WERI-Rb-1 (cell line): ENCODE measurements at places on chromosomes 4 and X.

- no peak for DNase-seq
These were observed 331.3 kb downstream of the GRXCR1 start for GRCh38 chr4:43223820-43224219.

DNA sequence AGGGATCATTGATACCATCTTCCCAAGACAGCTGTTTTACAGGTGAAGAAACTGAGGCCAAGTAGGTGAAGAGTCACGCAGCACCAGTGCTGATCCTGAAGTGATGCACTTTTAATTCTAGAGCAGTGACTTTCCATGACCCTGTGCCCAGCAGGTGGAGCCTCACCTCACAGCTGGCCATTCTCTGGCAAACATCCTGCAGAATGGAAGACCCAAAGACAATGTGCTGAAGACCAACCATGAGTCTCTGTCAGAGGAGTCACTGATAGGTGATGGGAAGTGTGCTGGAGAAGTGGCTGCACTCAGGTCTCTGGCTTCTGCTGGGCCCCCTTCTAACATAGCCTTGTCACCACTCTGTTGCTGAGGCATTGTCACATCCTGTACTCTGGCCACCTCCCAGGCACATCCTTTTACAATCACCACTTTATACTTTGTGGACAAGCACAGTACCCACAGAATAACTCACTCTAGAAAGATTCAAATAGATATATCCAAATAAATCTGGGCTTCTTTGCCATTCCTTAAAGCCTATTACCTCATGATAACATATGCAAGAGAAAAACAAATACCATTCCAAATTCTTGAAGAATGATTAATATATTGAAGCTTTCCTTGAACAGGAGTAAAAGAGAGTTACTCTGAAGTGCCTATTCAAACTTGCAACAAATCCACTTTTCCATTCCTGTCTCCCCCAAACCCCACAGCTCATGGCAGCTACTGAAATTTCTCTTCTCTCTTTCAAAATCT lies 64.1 kb upstream of the SCOC start:
- DNase-seq: no peak

GRCh38 chr4:2621419-2621818 lies 85.0 kb downstream of the FAM193A start:
- DNase-seq: no peak

DNA sequence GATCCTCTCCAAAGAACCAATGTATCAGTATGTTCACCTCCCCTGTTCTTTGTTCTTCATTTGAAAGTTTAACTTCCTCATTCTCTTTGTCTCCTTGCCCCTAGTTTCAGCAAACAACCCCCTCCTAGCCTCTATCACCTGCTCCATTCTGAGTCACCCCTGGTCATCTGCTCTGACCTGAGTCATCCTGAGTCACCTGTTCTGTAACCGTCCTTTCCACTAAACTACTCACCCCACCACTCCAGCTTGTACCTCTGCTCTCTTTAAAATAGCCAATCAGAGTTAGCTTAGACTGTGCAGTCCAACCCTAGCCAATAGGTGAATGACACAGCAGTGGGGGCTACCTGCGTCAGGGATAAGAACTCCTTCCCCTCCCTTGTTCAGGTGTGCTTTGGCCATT lies 249.8 kb upstream of the AADAT start:
- DNase-seq: no peak

GRCh38 chr4:140037353-140038030 lies 116.5 kb downstream of the MAML3 start:
- DNase-seq: no peak

DNA sequence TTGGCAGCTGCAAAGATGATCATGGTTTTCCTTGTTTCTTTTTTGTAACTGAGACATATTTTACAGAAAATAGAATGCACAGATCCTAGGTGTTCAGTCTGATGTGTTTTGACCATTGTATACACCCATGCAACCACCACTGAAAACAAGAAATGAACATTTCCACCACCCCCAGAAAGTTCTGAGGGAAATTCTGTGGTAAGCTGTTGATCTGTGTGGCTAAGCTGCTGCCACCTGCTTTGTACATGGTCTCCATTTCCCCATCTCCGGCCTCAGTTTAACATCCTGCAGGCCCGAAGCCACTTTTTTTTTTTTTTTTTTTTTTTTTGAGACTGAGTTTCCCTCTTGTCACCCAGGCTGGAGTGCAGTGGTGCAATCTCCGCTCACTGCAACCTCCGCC lies 65.3 kb downstream of the NYX start:
- no peak for DNase-seq

GRCh38 chrX:1895583-1895982 lies 280.7 kb downstream of the ASMT start:
- no peak for DNase-seq

DNA sequence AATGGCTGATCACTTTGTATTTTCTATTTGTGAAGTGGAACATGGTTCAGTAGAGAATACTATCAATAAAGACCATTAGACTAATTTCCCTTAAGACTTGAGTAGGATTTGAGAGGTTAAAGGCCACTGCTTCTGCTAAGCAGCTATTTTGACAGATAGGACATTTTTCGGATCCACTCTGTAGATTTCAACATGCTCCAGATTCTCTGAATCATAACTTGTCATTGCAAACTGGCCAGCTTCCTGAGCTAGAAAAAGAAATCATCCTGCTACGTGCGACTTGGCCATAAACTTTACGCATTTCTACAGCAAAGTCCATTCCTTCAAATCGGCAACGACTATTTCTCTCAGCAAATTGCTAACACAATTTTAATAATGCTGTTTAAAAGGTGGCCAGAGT lies 55.2 kb downstream of the MGST2 start:
- DNase-seq: no peak

- DNase-seq: peak; percentile 67
These were observed 19.5 kb downstream of the UTP14A start for GRCh38 chrX:129925305-129926092.

DNA sequence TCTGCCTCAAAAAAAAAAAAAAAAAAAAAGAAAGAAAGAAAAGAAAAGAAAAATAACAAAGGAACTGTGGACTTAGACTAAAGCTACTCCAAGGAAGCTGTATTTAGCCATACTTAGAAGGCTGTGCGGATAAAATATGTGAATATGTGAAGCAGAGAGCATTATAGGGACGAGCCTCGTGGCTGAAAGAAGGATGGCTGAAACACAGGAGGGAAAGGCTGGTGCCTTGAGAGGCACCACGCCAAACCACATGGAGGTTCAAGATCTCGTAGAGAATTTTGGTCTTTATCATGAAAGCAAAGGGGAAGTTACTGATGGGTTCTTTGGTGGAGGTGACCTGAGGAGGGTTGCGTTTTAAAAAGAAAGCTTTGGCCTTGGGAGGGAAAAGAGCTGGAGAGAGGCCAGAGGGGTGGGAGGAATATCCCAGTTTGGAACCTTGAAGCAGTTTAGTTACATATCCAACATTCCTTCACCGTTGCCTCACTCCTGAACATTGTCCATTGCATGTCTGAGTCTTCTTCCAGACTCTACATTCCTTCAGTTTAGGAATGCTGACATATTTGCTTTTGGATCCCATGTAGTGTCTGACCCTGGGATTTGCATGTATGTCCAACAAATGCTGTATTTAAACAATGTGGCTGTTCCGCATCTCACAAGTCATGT lies 82.5 kb downstream of the CPE start:
- no peak for DNase-seq

DNA sequence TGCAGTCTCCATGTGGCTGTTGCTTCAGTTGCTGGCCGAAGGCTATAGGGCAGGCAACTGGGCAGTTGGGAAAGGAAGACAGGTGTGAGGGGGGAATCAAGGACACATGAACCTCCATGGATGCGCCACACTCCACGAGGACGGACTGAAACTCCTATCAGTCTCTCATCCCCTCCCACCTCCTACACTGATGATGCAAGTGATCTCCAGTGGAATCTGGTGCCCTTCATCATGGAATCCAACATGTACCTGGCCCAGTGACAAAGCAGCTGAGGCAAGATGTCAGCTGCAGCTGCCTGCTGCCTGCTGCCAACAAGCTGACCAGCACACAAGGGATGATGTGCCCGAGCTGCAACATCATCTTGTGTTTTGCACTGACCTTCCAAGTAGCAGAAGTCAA lies 26.0 kb upstream of the MGST2 start:
- DNase-seq: no peak

DNA sequence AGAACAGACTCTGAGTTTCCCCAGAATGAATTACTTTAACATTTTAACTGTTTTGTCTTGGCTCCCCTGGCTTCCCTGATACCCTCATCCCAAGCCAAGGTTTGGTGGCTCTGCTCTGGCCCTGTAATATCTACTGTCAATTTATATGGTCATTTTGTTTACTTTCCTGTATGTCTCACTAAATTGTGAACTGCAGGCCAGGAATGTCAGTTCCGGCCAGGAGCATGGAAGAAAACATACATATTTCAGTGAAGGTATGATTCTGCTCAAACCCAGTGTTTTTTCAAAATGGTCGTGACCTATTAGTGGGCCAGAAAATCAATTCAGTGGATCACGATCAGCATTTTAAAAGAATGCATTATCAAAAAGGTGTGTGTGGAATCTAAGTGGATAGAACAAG lies 1.2 kb downstream of the RPGR start:
- DNase-seq: no peak

GRCh38 chr4:40240040-40240653 lies 43.3 kb downstream of the RHOH start:
- DNase-seq: no peak
